Substantia nigra (tissue), 51 donors: ENCODE measurements at places on chromosomes 7 and 10.

- DNase-seq, result no peak
These were observed 322.8 kb downstream of the POM121L12 start for GRCh38 chr7:53358269-53358668.

GRCh38 chr10:95234951-95235350 is 40.9 kb downstream of the ACSM6 start:
- no peak for DNase-seq

DNA sequence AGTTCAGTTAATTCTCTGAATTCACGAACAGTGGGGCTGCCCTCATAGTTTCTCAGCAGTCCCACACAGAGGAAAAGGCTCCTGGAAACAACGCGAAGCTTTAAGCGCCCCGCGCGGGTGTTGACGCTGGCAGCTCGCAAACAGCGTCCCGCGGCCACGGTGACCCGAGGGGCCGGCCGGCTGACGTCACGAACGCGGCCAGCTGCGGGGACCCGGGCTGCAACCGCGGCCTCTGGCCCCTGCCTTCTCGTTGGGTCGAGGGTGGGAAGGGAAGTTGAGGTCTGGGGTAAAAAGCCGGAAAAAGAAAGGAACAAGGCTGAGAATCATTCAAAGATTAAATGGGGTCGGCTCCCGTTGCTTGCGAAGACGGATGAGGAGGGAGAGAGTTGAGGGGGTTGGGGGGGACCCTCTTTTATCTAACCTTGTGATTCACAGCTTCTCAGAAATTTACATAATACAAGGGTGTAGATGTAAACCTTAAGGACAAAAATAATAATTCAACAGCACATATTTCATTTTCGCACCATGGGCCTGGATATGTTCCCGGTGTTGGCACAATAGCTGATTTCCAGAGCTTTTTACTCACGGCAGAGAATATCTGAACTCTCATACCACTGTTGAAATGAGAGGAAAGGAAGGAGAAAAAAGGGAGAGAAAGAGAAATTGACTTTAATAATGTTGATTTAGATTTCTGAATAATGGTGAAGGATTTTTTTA is 7.3 kb upstream of the FEZF1 start:
- DNase-seq, result no peak

DNA sequence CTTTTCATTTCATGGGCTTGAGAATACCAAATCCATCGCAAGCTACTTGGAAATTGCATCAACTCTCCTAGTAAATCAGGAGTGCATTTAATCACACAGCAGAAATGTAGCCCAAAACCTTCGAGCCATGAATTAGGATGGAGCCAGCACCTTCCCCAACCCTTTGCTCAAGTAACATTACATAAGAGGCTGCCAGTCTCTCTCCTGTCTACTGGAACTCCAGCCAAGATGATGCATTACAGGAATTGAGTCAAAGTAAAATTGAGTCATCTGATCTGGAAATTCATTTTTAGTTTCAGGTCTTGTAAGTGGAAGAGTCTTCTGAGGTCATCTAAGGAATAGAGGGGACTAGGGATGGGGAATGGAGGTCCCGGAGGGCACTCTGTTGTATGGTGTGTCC is 69.7 kb upstream of the FHIP2A start:
- DNase-seq, result no peak

- DNase-seq, result no peak
These were observed 90.2 kb upstream of the RAB18 start for GRCh38 chr10:27413831-27414348.

- DNase-seq, result no peak
These were observed 47.4 kb upstream of the FAM180A start for GRCh38 chr7:135795846-135796570.

- DNase-seq, result peak; percentile 39
These were observed 25.2 kb upstream of the ITPRID1 start for GRCh38 chr7:31488562-31489203.

DNA sequence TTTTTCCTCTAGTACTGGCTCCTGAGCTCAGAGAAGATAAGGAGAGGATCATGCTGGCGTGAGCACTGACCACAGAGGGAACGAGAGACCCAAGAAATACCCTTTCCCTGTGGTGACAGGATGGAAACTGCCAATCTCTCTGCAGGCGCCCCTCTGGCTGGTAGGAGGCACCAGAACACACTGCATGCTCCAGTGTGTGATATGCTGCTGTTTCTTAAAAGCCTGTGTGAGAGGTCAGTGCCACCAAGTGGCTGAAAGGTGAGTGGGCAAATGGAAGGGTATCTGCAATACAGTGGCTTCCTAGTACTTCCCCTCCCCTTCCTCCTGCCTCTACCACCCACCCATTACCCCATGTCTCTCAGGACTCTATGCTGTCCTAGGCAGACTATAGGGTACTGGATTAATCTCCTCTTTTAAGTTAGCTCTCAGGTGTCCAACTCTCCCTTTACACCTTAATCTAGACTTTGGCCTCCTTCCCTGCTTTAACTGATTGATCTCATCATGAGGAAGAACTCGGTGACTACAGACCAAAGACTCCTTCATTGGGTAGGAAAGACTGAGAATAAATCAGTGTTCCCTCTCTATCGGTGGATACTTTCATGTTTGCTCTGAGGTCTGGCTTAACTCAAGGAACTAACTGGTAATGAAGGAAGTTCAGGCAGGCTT is 283.6 kb downstream of the ADRA2A start:
- DNase-seq, result no peak

- no peak for DNase-seq
These were observed 57.5 kb downstream of the INSIG1 start for GRCh38 chr7:155355176-155355575.

DNA sequence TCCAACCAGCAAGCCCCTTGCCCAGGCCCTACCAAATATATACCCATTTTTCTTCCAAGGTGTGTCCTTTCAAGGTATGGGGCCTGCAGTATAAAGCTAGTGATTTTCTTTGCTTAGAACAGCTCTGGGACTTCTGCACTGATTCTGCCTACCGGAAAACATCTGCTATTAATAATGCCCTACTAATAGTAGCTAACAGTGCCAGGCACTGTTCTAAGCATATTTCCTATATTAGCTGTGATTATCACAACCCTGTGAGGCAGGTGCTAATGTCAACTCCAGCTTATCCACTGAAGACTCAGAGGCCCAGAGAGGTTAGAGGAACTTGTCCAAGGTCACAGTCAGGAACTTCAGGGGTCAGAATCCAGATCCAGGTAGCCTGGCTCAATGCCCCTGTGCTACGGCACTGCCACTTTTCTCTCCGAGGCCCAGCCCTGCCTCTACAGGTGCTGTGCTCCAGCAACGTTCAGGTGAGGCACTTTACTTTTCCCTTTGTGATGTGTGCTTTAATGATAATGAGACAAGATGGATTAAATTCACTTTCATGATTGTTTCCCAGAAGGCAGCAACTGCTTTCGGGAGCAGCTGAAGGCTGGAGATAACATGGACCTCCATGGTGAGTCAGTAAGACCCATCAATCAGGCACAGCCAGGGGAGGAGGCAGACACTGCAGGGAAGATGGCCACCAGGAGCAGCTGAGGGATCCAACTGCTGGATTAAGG is 26.7 kb downstream of the TAS2R41 start:
- no peak for DNase-seq

DNA sequence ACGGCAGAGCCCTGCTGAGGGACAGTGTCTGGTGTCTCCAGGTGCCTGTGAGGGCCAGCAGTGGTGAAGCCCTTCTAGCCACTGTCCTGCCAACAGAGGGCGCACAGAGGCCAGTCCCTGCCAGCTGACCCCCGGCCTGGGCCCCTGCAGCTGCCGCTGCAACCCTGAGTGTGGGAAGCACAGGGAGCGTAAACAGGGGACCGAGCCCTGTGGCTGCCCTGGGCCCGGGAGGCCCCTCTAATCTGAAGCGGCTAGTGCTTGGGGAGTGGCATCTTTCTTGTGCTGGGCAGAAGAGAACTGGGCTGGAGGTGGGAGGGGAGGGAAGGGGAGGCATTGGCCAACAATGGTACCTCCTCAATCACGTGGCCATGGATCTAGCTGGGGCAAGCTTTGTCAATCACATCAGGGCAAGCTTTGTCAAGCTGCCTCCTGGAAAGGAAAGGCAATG is 34.6 kb downstream of the TRIM8 start:
- peak; percentile 75 for DNase-seq

DNA sequence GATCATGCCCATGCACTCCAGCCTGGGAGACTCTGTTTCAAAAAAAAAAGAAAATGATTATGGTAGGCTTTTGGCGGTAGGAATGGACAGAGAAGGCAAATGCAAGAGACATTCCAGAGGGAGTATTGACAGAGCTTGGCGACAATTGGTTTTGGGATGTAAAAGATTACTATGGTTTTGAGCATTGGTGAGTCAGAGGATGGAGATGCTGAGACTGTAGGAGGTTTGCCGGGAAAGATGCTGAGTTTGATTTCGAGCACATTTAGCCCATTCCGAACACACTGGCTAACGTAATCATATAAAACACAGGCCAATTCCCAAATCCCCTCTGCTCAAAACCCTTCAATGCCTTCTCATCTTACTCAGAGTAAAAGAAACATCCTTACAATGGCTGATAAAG is 161.6 kb upstream of the MKLN1 start:
- DNase-seq, result no peak

GRCh38 chr7:33418251-33418701 is 288.9 kb downstream of the BBS9 start:
- no peak for DNase-seq

GRCh38 chr10:89980166-89980565 is 278.8 kb downstream of the KIF20B start:
- no peak for DNase-seq

- no peak for DNase-seq
These were observed 201.5 kb downstream of the LRMDA start for GRCh38 chr10:75632805-75633462.

DNA sequence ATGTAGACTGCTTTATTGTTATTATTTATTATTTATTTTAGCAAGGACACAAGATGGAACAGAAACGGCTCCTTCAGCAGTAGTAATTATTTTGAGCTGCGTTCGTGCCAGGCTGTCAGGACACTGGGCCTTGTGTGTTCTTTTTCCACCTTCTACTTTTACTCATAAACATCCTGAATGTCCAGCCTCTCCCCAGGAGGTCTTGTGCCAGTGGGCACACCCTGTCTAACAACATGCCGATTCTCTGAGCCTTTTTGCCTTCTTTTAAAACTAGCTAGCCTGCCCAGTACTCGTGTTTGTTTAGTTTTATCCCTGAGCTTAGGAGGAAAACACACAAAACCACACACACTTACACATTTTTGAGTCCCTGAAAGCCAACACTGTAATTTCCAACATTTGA is 1.2 kb downstream of the SCIN start:
- DNase-seq, result no peak

DNA sequence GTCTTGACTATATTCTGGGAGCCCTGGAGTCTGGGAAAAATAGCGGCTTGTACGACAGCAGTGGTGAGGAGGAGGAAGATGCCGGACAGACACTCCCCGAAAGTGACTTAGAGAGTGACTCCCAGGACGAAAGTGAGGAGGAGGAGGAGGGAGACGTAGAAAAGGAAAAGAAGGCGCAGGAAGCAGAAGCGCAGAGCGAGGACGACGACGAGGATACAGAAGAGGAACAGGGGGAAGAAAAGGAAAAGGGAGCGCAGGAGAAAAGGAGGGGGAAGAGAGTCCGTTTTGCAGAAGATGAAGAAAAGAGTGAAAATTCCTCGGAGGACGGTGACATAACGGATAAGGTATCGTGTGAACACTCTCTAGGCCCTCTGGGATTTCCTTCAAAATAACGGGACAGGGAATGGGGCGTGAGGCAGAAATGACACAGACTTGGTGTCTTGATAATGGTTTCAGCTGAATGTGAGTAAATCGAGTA is 908 bp downstream of the NOM1 start:
- no peak for DNase-seq

DNA sequence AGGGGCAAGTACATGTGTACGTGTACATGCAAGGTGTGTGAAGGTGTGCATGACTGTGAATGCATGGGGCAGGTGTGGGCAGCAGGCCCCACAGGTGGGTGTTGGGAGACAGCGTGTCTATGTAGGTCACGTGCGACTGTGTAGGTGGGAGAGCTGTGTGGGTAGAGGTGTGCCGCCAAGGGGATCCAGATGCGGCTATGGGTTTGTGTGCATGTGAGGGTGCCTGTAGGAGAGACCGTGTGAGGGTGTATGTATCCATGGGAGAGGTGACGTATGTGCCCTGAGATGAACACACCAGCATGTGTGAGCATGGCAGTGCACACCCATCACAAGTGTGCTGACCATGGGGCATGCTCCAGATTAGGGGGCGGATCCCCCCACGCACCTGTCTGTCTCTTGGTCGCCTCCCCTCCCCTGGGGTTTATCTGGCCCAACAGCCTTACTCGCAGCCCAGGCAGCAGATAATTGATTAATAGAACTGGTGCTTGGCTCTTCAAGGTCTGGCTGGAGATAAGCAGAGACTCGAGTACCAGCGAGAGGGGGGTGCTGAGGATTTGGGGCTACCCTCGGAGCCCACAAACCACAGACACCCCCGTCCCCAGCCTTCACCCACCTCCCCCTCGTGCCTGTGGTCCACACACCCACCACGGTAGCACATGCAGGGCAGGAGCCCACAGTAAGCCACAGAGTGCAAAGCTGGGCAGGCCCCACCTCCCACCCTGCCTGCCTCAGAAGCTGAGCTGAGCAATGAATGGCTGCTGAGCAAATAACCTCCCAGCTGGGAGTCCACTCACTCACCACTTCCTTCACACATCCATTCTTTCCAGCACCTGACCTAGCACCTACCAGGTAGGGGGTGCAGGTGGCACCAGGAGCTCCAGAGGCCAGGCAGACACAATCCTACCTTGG is 41.4 kb upstream of the ZMIZ1 start:
- no peak for DNase-seq

DNA sequence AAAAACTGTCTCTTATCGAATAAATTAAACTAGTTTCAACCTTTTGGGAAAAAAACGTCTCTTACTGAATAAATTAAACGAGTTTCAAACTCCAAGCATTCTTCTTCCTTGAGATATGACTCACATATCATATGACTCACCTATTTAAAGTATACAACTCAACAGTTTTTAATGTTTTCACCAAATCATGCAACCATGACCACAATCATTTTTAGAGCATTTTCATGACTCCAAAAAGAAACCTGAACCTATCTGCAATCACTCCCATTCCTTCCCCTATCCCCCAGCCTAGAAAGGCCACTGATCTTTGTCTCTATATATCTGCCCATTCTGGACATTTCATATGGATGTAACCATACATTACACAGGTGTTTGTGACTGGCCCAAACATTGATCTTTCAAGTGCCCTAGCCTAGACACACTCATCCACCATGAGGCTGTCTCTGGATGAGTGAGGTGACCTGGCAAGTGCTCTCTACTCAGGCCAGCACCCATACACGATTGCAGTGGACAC is 115.3 kb downstream of the PIP4K2A start:
- DNase-seq, result no peak

DNA sequence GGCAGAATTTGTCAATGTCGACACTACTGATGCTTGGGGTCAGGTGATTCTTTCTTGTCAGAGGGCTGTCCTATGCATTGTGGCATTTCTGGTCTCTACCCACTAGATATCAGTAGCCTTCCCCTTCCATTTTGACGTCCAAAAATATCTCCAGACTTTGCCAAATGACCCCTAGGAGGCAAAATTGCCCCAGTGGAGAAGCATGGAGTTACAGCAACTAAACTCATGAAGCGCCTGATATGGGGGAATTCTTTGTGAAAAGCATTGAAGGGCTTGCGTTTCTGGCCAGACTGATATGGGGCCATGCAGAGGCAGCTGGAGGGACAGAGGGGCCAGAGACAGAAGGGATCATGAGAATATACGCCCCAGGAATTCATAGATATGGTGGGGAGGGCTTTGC is 43.6 kb downstream of the ADRB1 start:
- DNase-seq, result no peak

GRCh38 chr7:154371424-154371823 is 319.2 kb downstream of the DPP6 start:
- no peak for DNase-seq
